NCI-H1694 treated with DMSO at 0.1 percent for 48 hours (cell line): ENCODE measurements at places on chromosomes 2 and 18.

GRCh38 chr2:69013142-69013839 lies at the start of gene ANTXR1:
Gene ANTXR1 (plus strand): TSS chr2:69013179. CDS start chr2:69013500, 321 bp downstream.
- DNase-seq = peak; percentile 76

DNA sequence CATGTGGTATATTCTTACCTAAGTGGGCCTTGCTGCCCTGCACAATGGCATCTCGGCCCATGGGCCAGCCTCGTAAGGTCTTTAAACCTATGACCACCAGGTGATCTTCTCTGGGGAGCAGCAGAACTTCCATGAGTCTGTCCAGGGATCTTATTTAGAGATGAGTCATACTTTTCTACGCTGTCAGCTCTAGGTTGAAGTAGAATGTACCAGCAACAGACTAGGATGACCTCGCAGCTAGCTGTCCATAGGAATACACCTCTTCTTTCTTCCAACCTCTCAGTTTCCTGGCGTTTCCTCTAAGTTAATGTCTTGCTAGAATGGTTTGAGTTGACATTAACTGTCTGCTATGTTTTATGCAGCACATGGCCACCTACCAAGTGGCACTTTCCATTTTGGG lies 15.6 kb upstream of the CXCR4 start:
- DNase-seq = no peak

- no peak for DNase-seq
Measured at GRCh38 chr18:7395566-7395965, 164.7 kb downstream of the LRRC30 start.

GRCh38 chr18:65822826-65823225 lies 72.0 kb downstream of the CDH7 start:
- DNase-seq = no peak

DNA sequence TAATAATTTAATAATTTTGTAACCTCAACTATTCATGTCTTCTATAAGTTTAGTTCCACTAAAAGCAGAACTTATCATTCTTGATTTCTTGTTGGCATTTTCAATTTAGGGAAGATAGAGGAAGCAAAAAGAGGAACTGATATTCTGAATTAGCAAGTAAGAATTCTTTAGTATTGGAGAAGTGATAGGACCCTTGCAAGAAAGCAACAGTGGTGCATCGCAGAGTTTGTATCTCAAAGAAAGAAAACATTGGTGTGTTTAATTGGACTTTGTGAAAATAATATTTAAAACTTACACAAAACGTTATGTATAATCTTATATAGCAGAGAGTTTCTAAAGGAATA lies 36.5 kb upstream of the TNFRSF11A start:
- DNase-seq = no peak

DNA sequence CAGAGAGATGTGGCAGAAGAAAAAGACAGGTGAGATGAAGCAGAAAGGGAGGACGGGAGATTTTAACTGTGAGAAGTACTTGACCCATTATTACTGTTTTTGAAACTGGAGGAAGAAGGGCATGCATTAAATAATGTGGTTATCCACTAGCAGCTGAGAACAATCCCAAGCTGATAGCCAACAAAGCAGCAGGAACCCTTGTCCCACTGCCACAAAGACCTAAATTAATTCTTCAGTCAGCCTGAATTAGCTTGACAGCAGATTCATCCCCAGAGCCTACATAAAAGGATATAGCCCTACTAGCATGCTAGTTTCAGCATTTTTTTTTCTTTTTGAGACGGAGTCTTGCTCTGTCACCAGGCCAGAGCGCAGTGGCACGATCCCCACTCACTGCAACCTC lies 19.5 kb upstream of the REG3A start:
- DNase-seq = no peak

DNA sequence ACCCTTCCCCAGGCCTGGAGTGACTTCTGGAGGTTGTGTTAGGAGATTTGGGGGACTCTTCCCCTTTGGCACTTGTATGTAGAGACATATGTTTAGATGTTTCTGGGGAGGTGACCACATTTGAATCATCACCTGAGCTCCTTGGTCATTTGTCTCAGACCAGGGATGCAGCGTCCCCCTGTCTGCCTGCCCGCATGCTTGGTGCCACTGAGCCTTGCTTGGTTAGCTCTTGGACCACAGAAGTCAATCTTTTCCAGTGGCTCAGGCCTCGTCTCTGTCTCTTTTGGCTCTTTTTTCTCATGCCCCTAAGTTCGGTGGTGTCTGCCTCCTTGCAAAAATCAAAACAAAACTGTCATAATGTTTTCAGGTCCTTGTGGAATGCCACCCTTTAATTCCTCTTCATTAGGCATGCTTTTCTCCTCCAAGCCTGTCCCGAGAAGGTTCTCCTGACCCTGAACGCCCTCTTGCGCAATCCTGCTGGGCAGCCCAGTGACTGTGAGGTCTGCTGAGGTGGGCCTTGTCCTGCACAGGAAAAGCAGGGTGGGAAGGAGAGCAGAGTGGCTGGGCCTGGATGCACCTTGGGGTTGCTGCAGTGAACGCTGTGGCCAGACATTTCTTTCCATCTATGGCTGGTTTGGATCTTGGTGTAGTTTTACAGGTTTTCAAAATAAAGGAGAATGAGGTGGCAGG lies 24.9 kb downstream of the GLI2 start:
- DNase-seq = no peak

DNA sequence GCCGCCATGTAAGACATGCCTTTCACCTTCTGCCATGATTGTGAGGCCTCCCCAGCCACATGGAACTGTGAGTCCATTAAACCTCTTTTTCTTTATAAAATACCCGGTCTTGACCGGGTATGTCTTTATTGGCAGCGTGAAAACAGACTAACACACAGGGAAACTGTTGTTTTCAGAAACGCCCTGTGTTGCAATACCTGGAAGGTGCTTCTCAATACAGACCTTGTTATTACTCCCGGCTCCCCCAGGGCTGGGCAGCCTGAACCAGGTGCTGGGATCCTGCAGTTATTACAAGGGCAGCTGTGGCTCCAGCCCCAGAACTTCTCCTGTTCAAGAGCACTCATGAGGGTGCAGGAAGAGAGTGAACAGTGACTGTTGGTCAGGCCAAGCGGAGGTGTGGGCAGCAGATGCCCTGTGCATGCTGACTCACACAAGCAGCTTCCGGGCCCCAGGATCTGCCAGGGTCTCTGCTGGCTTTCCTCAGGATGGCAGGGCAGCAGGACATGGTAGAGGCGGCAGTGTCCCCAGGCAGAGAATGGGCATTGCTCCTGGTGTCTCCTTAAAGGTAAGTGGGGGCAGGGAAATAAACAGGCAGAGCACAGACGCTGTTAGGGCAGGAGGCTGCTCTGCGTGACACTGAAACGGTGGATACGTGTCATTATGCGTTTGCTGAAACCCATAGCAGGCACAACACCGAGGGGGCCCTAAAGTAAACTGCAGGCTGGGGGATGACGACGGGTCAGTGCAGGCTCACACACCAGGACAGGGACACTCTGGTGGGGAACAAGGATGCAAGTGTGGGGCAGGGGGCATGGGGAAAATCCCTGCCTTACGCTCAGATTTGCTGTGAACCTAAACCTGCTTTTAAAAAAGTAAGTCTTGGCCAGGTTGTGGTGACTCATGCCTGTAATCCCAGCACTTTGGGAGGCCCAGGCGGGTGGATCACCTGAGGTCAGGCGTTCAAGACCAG lies 89.1 kb downstream of the NDUFA10 start:
- DNase-seq = no peak

- DNase-seq = no peak
Measured at GRCh38 chr2:38534746-38535403, 67.9 kb downstream of the HNRNPLL start.

DNA sequence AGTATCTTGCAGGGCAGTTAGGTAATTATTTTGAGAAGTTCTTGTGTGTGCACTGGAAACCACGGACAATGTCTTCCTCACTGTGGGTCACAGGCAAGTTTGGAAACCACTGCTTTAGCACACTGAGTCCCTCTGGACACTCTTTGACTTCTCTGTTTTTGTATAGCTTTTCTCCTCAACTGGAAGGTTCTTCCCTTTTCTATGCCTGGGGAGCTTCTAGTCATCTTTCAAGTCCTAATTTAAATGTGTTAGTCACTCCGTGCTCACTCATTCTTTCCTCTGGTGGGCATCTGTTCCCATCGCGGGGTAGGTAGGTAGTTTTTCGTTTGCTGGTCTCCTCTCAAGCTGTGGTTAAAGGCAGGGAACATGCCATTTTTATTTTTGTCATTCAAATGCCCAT lies 32.1 kb downstream of the E2F6 start:
- DNase-seq = no peak

DNA sequence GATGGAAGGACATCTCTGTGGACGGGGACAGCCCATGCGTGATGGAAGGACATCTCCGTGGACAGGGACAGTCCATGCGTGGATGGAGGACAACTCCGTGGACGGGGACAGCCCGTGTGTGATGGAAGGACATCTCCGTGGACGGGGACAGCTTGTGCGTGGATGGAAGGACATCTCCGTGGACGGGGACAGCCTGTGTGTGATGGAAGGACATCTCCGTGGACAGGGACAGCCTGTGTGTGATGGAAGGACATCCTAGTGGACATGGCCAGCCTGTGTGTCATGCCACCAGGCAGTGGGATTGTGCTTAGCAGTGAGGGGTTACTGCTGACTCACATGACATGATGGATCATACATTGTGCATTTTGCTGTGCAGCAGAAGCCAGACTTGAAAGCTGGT lies 30.0 kb upstream of the NFATC1 start:
- DNase-seq = no peak

GRCh38 chr2:20539776-20540586 lies 93.1 kb downstream of the RHOB start:
- DNase-seq = no peak

- DNase-seq = no peak
Measured at GRCh38 chr2:101830555-101830954, 133.0 kb downstream of the MAP4K4 start.

GRCh38 chr2:77512507-77512906 lies 9.7 kb downstream of the LRRTM4 start:
- DNase-seq = no peak

DNA sequence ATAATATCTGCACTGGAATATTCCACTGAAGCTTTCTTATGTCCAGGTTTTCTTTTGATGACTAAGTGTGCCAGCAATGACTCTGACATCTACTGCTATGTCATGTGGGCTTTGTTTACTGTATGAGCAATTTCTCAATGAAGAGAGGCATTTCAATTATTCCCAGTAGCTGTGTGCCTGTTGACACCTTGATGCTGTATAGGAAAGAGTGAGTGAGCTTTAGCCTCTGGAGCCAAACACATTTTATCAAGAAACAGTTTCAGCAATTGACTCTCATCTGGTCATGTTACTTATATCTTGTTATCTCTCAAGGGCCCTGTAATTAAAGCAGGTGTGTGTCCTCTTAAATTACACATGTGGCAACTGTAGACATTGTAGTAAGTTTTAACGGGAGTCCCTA lies 493.2 kb upstream of the FANCL start:
- DNase-seq = no peak

GRCh38 chr2:43939695-43940256 lies 56.0 kb downstream of the LRPPRC start:
- no peak for DNase-seq

DNA sequence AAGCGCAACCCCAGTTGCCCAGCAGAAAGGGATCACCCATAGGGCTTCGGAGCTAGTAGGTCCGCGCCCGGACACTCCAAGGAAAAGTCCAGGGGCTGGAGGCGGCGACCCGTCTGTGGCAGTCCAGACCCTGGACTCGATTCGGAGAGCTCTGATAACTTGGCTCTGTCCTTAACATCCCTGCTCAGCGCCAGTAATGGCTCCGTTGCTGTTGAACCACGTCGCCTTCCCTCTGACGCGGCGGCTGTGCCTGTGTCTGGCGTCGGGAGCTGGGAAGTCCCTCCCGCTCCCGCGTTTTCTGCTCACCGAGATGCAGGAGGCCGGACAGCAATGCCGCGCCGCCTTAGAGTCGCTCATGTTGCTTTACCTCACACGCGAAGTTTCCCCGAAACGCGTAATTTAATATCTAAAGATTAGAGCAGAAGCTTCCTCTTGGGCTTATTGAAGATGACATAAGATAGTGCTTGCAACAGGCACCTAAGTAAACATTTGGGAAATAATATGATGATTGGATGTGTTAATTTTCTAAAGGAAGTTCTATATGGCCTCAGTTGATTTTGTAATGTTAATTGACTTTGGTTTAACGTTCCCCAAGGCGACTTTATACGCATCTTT lies 1.3 kb upstream of the ZBTB14 start:
- DNase-seq = peak; percentile 74

- no peak for DNase-seq
Measured at GRCh38 chr2:68689553-68690537, 44.8 kb upstream of the ARHGAP25 start.

DNA sequence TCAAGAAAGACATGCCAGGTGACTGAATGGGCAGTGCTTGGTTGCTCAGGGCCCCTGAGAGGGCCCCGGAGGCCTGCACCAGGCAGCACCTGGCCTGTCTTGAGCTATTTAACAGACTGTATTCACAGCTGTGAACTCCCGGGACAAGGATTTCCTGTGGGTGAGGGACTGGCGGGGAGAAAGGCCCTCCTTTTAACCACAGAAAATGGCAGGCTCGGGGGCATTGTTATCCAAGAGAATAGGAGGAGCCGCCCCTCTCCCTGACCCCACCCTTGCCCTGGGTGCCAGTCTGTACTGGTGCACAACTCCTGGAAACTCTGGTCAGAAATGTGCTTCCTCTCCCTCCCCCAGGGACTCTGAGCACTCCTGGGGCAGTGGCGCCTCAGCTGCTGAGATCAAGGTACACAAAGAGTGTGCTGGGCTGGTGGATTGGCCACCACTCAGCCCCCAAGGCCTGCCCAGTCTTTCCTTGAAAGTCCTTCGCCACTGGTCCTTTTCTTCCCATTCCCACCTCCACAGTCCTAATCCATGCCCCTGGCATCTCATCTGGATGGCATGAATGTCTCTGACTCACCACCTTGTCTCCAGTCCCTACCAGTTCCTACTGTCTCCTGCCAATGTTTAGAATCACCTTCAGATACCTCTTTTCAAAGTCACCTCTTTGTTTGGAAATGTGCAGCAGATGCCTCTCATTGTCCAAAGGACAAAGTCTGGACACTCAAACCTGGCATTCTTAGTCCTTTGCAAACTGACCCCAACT lies 19.6 kb upstream of the EPAS1 start:
- no peak for DNase-seq

- DNase-seq = no peak
Measured at GRCh38 chr2:197137231-197137630, 173.3 kb downstream of the ANKRD44 start.

GRCh38 chr18:44687421-44687820 lies 6.7 kb downstream of the SETBP1 start:
- no peak for DNase-seq
